Substantia nigra (tissue), 51 donors: ENCODE measurements at places on chromosomes 12 and 14.
A peak's percentile ranks its signal among the peaks of the same experiment; 100 is the strongest.

GRCh38 chr14:103343164-103343879 lies 9.3 kb downstream of the EIF5 start:
- no peak for DNase-seq

- no peak for DNase-seq
Measured at GRCh38 chr14:47596232-47596631, 79.2 kb downstream of the MDGA2 start.

DNA sequence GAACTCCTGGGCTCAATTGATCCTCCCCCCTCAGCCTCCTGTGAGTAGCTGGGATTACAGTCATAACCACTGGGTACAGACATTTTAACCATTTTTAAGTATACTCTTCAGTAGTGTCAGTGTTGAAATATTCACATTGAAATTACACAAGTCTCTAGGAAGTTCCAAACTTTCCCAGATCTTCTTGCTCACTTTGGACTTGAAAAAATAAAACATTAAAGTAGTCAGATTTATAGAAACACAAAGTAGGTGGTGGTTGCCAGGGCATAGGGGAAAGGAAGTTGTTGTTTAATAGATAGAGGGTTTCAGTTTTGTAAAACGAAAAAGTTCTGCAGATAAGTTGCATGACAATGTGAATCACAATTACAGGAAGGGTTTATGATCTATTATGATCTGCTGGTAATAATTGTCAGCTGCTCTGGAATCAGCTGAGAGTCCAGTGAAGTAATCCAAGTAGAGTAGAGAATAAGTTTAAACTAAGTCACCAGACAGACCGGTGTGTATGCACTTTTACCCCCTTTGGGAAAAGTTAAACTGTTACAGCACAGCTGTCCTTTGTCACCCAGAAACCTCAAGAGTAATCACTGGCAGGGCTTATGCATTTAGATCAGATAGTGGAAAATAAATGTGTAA lies 27.4 kb downstream of the PCNX1 start:
- DNase-seq, result no peak

GRCh38 chr12:116060764-116061163 lies 216.7 kb downstream of the MED13L start:
- no peak for DNase-seq

- DNase-seq, result no peak
Measured at GRCh38 chr14:61418746-61419145, 97.4 kb downstream of the PRKCH start.

GRCh38 chr12:132603240-132604150 lies 6.9 kb downstream of the LRCOL1 start:
- no peak for DNase-seq

- no peak for DNase-seq
Measured at GRCh38 chr14:33285902-33286700, 347.4 kb downstream of the NPAS3 start.

GRCh38 chr12:87311206-87311605 lies 718.0 kb downstream of the C12orf50 start:
- DNase-seq, result no peak

- DNase-seq, result no peak
Measured at GRCh38 chr12:106297681-106298080, 4.9 kb upstream of the TCP11L2 start.

DNA sequence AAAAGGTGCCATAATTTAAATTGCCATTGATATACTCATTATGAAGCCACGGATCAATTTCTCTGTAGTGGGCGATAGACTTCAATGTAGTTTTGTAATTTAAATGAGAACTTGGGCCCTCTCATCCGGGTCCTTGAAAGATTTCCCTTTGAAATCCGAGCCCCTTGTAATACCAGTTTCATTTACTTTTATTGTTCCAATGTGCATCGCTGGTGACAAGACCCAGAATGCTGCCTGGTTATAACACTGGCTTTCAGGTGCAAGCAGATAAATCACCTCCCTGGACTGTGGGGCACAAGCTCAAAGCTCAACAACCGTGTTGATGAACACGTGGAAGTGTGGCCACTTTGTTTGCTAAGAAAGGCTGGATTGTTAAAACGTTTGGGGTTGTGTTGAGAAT lies 68.9 kb upstream of the FZD10 start:
- no peak for DNase-seq

DNA sequence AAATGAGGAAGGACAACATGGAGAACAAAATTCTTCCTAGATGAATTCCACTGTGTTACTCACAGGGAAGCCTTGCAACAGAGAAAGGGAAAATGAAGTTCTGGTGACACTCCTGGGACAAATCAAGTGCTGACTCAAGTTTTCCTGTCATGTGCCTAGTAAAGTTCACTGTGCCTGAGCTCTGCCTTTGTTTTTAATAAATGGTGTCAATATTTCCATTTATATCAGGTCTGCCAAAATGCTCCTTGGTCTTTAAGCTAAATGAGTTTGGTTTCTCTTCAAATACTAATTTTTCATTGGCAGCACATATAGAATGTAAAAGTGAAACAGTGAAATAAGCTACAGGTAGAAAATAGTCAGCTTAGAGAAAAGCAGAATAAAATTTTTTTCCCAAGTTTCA lies 33.0 kb downstream of the HIGD1C start:
- no peak for DNase-seq

- no peak for DNase-seq
Measured at GRCh38 chr14:89212386-89213235, 204.4 kb downstream of the FOXN3 start.

DNA sequence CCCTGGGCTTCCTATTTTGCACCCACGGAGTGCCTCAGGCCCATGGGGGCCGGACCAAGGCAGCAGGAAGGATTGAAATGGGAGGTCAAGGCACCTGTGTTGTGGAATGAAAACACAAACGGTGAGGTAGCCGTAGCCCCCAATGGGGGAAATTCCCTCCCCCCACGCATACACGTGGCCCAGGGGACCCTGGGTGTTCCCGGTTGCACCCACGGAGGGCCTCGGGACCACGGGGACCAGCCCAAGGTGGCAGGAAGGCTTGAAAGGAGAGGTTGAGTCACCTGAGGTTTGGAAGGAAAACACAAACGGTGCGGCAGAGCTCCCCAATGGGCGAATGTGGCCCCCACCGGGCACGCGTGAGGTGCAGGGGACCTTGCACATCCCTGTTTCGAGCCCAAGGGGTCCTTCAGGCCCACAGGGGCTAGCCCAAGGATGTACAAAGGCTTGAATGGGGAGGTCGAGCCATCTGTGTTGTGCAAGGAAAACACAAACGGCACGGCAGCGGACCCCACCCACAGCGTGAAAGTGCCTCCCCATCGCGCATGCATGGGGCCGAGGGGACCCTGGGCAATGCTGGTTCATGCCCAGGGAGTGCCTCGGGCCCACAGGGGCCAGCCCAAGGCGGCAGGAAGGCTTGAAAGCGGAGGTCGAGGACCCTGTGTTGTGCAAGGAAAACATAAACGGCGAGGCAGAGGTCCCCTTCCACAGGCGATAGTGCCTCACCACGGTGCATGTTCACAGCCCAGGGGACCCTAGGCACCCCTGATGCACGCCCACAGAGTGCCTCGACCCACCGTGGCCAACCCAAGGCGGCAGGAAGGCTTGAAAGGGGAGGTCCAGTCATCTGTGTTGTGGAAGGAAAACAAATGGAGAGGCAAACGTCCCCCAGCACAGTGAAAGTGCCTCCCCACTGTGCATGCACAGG lies 376.7 kb downstream of the ALG10 start:
- no peak for DNase-seq

- no peak for DNase-seq
Measured at GRCh38 chr14:50528000-50528399, 4.4 kb downstream of the MAP4K5 start.

DNA sequence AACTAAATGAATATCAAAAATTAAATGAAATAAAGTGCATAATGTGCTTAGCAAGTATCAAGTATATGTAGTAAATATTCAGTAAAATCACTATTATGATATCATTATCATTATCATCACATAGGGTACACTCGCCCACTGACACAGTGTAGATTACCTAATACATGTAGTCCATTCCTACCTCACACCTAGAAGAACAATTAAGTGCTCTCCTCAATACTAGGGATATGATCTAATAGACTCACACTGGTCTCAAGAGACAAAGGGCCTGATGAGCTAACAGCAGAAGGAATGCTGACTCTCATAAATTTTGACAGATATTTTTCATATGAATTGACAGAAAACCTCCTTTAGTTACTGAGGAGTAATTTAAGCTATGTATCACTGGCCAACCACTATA lies 29.1 kb downstream of the FSCB start:
- DNase-seq, result no peak

DNA sequence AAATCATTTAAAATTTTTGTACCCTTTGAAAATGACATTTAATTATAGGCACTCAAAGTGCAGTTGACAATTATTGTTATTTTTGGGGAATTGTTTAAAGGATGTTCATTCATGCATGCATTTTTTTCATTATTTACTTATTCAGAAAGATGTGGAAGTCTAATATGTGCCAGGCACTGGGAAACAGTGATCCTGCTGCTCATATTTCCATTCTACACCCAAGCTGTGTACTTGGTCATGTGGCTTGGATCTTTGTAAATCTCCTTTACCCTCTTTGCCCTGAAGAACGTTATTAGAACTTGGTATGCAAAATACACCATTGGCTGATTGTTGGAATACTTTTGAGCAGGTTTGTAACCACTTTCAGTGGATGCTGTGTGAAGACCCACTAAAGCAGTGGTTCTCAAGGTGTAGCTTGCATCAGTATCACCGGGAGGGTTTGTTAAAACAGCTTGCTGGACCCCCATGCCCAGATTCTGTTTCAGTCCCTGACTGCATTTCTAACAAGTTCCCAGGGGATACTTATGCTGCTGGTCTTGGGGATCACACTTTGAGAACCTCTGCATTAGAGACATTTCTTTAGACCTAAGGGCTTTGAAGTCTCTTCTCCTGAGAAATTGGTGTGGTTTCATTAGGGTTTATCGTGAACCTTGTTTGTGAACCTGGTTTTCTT lies 47.5 kb downstream of the PRKCH start:
- no peak for DNase-seq

DNA sequence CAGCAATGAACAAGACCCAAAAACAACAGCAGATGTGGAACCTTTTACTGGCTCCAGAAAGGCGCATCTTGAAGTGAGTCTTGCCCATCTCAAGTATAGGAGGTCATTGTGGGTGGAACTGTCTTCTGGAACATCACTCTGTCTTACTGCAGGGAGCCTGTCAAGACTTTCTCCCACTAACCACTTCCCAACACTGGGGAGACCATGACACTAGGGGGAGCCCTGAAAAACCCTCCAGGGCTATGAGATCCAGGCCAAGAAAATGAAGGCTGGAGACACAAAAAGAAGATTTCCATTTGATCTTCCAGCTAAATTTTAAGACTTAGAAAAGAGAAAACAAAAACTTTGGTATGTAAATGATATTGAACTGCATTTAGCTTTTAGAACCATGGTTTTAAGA lies 13.5 kb upstream of the ATG14 start:
- DNase-seq, result no peak

DNA sequence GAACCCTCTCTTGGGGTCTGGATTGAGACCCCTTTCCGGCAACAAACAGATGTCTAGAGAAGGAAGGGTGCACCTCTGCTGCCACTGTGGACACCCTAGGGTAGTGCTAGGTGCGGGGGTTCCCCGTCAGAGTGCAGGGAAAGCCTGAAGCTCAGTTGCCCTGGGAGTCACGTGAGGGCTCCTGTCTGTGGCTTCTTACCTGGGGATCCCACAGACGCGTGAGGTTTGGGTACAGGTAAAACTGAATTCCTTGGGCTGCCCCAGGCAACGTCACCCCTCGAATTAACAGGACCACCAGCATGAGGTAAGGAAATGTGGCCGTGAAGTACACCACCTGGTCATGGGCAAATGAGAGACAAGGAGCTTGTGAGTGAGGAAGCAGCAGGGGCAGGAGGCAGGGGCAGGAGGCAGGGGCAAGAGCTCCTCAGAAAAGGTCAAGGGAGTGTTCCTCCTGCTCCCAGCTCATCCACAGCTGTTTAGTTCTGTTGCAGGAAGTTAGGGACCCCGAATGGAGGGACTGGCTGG lies 21.0 kb upstream of the SLC6A12 start:
- DNase-seq, result no peak

DNA sequence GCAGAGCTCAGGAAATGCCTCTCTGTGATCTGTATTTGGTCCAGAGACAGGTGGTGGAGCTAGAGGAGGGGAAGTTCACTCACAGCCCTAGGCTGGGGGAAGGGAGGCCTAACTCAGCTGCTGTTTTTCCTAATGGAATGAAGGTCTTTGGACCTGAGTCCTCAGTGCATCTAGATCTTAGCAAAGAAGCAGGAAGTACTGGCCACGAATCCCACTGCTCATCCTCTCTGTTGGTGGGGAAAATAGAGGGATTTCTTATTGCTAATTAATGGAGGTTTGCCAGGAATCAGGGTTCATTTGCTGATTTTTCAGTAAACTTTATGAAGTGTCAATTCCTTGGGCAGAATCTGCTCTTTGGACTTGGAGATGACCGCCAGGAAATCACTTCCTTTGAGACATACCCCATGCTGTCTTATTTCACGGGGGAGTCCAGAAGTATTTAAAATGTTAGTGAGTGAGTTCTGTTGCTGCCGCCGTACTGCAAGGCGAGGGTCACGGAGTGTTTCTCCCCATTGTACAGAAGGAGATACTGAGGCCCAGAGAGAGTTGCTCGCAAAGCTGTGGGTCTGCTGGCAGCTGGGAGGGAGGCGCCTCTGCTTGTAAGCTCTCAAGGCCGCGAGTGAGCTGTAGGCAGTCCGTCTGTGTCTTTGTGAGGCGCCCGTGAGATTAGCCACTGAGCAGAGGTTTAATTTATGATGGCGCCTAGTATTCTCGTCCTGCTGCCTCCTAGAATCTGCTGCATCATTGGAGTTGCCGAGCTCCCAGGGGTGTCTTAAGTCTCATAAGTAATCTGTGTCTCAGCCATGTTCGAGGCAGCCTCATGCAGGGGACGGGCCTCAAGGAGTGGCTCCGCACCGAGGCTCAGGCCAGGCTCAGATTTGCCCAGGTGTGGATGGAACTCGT lies 88.2 kb downstream of the TSPAN9 start:
- DNase-seq, result no peak

GRCh38 chr12:124537525-124538193 lies 29.8 kb downstream of the NCOR2 start:
- DNase-seq, result peak; percentile 56

DNA sequence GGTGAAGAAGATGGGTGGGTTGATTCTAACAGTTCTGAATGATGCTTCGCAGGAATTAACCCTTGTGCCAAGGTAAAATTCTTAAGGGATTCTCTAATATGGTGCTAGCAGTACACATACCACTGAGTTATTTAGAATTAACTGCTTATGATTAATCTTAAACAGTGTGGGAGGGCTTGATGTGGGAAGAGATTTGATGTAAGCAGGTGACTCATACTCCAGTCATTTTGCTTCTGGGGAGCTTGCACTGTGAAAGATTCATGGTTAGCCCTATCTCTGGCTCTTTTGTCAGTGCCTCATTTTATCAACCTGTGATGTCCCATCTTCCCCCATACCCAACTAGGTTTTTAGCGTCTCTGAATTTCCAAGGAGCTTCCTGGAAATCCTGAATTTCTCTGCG lies 83.8 kb downstream of the NRXN3 start:
- no peak for DNase-seq

GRCh38 chr12:6074979-6075585 lies 49.4 kb downstream of the VWF start:
- DNase-seq, result peak; percentile 26

- no peak for DNase-seq
Measured at GRCh38 chr12:102300824-102301461, 103.3 kb upstream of the PMCH start.
